PC-9 (cell line): ENCODE measurements at places on chromosomes 1 and 21.

GRCh38 chr21:40386294-40386911 lies 460.6 kb downstream of the DSCAM start:
- peak; percentile 1 for DNase-seq

GRCh38 chr1:62406576-62406975 lies 30.3 kb upstream of the USP1 start:
- no peak for DNase-seq

GRCh38 chr1:221157026-221157761 lies 278.0 kb downstream of the HLX start:
- no peak for DNase-seq

- DNase-seq = no peak
Observed at GRCh38 chr1:3638676-3639075, 11.2 kb downstream of the WRAP73 start.

DNA sequence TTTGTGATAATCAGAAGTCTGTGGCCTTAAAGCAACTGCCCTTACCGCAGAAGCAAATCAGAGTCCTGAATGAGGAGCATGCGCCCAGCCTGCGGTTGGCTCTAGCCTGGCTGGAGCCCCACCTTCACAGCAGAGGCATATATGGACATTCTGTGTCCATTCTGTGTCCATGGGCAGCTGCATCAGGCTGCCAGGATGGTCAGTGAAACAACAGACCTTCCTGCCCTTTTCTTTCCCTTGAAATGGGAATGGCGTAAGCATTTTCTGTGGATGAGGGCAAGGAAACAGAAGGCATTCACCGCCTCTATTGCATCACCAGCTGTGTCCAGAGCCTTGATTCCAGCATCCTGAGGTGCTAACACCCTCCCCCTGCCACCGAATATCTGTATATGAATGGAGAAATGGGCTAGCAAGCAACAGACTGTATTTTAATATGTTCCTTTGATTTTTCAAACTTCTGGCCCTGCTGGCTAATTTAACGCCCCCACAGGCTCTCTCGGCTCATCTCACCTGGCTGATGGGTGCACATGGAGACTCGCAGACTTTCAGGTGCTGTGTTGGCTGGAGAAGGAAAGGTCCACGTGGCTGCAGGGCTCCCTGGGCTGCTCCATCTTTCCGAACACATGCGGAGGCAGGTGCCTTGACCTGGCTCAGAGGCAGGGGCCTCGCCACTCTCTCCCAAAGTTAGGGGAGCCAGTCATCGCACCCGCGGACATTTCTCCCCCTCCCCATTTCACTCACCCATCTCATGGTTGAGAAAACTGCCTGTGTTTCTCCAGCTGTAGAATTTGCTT lies 159.2 kb downstream of the GALNT2 start:
- no peak for DNase-seq

- DNase-seq = no peak
Observed at GRCh38 chr1:234469376-234469775, 9.6 kb downstream of the TARBP1 start.

GRCh38 chr1:154666051-154666790 lies 58.2 kb upstream of the ADAR start:
- DNase-seq = no peak

DNA sequence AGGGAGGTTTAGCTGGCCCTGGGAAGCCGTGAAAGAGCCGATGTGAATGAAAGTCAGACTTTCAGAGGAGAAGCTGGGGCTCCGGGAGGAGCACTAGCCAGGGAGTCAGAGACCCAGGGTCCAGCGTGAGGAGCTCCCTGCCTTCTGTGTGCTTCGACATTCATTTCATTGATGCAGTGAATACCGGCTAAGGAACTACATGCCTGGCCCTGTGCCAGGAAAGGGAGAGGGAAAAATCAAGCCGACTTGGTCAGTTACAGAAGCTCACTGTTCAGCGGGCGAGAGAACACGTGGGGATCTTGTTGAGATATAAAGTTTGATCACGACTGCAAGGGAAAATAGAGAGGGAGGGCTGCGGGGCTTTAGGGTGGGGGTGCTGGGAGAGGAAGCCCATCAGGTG lies 76.7 kb upstream of the RUNX3 start:
- DNase-seq = no peak

DNA sequence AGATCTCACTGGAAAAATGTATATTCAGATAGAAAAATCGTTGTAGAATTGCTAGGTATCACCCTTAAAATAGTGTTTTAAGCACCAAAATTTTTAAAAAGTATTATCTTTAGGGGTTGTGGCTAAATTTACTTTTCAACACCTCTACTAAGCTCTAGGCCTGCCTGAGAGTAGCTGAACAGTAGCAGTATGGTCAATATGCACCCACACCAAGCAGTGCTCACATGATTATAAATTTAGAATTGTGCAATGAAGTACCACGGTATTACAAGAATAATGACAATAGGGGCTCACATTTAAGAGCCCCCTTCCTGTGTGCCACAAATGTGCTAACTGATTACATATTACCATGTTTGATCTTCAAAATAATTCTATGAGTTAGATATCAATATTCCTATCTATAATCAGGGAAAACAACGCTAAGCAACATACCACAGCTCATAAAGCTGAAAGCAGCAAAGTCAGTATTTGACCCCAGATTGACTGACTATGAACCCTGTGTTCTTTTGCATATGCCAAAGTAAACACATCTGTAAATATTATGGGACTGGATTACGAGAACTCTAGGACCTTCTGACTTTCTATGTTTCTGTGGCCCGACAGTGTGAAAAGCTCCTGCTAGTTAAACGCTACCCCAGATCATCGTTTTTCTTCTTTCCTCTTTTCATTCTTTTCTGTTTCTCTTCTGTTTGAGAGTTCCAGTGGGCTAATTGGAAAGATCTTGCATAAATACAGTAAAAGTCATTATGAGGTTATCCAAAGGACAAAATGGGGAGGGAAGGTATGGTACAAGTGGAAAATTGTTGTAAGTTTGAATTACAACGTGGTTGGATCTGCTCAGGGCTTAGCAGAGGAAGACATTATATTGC lies 201.1 kb upstream of the C1orf87 start:
- DNase-seq = no peak

DNA sequence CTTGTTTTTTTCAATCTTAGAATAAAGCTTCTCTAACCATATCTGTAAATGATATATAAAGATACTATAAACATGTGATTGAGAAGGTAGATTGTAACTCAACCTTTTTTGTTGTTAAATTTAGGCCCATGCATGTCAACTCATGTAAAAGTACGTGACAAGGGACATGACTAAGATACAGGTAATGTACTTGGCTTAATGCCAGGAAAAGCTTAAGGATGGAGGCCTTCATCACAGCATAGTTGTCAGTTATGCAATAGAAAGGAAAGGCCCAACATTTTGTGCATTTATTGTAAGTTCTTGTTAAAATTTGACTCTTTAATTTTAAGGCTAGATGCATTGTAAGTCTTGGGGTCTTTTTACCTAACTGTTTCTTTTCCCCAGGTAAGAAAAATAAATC lies 305.1 kb downstream of the LTN1 start:
- DNase-seq = no peak

- DNase-seq = no peak
Observed at GRCh38 chr1:186618401-186619170, 61.6 kb downstream of the PTGS2 start.
